Stimulated activated CD4-positive, alpha-beta T cell treated with anti-CD3 and anti-CD28 coated beads, Interleukin-1b, Interleukin-23, amount 100 ng/mL, for 4 hours (primary cell): ENCODE measurements at places on chromosomes 7 and 10.

- no peak for DNase-seq
Observed at GRCh38 chr10:91077549-91078071, 142.9 kb upstream of the PCGF5 start.

- DNase-seq, result no peak
Observed at GRCh38 chr7:42494736-42495135, 257.7 kb upstream of the GLI3 start.

- no peak for DNase-seq
Observed at GRCh38 chr7:28904578-28905048, 53.5 kb downstream of the TRIL start.

- DNase-seq, result no peak
Observed at GRCh38 chr7:92448205-92448747, 994 bp downstream of the GATAD1 start.

DNA sequence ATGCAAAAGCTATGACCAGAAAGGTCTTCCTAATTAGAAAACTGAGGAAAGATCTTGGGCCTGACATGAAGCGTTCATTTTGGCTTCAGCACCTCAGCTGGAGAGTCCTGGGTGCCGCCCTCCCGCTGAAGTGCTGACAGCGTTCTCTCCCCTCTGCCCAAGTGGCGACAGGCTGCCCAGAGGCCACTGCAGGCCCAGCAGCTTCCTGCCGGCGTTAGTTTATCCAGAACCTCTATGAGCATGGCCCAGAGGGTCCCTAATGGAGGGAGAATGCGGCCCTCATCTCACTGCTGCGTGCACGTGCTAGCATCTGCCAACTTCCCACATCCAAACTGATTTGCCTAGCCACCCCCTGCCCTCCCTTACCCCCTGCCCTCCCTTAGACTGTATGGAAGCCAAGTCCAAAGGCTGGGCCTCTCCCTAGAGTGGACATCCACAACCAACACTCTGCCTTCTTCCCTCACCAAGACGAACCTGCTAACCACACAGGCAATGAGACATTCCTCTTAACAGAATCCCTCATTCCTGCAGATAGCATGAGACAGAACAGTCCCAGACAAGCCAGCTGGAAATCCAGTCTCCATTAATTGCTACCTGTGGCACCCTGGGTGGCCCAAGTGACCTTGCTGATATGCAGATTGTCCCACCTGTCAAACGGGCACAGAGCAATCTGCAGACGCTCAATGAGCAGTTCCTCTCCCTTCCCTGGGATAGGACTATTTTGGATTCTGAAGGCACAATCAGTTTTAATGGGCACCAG is 108.4 kb downstream of the C10orf90 start:
- no peak for DNase-seq

DNA sequence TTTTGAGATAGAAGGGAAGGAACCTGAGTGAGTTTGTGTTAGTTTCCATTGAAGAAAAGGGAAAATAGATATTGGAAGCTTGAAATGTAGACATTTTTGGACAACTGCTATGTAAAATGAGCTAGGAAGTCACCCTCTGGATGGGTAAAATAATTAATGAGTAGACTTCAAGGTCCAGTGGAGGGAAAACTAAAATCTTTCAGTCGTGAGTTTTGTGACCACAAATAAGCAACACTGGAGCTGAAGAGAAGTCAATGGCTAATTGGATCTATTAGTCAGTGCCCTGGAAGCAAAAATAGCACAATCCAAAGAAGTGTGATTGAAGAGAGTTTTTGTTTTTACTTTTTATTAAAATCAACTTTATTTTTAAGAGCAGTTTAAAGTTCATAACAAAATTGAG is 123.4 kb downstream of the MYO3A start:
- DNase-seq, result no peak

DNA sequence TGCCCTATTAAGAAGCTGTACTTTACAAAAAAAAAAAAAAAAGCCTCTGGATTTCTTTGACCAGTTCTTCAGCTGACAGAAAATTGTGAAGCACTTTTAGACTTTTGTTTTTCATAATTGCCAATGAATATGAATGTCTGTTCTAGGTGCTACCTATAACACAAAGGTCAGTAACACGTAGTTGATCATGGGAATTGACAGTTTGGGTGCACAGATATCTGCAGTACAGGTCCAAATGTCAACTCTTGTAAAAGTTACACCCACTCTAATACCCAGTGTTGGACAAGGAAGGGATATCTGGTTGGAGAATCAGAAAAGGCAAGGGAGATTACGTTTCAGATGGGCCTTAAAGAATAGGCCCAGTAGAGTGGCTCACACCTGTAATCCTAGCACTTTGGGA is 1.8 kb downstream of the REEP3 start:
- DNase-seq, result no peak

- no peak for DNase-seq
Observed at GRCh38 chr10:8577686-8578085, 523.2 kb downstream of the GATA3 start.

- DNase-seq, result no peak
Observed at GRCh38 chr7:123191132-123191531, 8.6 kb downstream of the SLC13A1 start.

DNA sequence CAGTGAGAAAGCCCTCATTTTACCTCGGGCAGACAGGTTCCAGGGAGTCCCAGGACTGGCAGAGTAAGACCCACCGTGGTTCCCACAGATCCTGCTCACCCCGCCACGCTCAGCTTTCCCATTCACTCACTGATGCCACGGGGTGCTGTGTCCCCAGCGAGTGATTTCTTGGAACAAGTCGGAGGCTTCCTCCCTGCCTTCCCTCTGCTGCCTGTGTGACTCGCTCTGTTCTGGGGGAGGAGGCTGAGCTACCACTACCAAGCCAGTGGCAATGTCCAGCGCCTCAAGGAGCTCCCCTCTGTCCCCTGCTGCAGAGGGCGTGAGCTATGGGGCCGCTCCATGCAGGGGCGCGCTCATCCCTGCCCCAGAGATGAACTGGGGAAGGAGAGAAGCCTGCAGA is 12.6 kb downstream of the IL15RA start:
- no peak for DNase-seq

GRCh38 chr7:135930565-135931461 is 46.3 kb downstream of the MTPN start:
- no peak for DNase-seq

DNA sequence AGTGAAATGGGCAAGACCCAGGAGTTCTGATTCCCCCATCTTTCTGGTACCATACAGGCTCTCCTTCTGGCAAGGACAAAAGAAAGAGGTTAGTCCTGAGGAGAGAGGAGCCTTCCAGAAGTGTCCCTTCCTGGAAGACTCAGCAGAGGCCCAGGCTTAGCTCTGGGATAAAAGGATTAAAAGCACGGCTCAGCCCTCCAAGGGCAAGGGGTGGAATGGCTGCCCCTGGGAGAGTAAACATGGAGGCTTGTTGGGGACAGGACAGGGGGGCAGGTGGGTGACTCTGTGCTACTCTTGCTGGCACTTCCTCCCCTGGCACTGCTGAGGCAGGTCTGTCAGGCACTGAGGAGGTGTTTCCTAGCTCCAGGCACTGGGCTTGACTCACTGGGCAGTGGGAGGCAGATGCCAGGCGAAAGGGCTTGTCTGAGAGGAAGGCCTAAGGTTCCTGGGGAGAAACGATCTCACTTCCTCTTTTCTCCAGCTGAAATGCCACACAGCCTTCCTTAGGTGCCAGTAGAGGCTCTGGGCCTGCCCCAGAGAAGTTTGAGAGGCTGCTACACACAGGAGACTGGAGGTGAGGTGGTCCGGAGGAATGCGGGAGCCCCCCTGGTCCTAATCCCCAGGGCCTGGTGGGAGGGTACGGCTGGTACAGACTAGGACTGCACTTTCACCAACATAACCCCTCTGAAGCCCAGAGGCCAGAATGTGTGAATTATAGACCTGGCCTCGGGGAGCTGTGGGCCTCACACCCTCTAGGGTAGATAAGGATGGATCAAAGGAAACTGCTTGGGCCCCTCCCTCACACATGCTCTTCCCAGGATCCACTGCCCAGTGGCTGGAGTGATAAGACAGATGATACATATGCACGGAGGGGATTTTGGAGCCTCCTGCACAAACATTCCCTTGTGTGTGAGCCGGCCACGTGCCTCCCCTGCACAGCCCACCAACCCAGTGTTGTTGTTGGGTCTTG is 63.2 kb upstream of the PODXL start:
- DNase-seq, result no peak

GRCh38 chr7:105452085-105452484 is 63.4 kb upstream of the SRPK2 start:
- DNase-seq, result no peak

- no peak for DNase-seq
Observed at GRCh38 chr10:11298116-11298515, 280.4 kb downstream of the CELF2 start.

DNA sequence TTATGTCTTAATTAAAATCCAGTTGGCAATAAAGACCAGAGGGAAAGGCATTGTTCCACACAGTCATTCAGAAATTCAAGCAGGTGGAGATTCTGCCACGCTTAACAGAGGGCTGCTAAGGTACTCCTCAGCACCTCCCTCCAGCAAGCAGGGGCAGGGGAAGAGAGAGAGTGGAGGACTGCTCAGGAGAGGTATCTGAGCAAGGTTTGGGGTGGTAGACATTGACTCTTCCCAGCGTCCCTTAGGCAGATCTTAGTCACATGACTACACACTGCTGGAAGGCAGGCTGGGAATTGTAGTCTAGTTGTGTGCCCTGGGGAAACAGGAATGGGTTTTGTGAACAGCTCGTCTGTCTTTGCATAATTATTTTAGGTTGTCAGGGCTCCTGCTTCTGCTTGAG is 181.6 kb downstream of the NPSR1 start:
- no peak for DNase-seq

- no peak for DNase-seq
Observed at GRCh38 chr7:138483531-138483930, 23.5 kb downstream of the TRIM24 start.

- no peak for DNase-seq
Observed at GRCh38 chr7:78399033-78399769, 600.6 kb downstream of the PHTF2 start.

DNA sequence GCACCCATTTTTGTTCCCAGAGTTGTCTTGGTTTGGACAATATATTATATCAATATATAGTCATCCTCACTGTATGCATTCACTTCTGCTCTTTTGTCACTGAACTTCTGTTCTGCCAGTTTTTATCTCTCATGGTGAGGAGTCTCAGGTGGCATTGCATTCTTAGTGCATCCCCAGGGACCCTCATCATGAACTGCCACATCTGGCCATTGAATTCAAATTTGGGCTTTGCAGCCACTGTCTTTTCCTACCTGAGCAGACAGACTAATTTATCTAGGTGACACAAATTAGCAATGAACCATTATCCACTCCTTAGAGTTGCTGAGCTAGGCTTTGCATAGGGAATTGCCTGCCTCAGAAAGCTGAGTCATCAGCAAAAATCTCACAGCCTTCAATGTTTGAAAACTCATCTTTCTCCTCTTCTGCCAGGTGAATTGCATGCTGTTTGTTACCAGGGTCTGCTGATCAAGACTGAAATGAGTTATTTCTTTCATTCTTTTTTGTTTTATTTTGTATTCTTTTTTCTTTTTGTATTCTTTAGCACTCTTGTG is 316.8 kb upstream of the MTPN start:
- no peak for DNase-seq

- no peak for DNase-seq
Observed at GRCh38 chr7:78465894-78466293, 667.3 kb downstream of the PHTF2 start.

DNA sequence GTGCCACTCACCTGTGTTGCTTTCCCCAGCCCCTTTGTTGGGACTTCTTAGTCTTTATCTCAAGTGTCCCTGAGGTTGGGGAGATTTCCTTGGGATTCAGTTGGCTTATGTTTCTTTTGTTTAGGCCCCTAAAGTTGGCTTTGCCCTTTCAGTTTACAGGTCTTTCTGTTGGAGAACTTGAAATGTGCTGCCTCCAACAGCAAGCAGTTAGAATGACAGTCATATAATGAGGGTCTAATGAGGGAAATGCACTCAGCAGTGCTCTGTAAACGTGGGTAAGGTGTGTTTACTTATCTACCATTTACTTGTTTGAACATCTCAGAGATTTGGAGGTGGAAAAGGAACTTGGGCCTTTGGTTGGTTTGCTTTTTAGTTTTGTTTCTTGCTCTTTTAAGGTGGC is 191.4 kb upstream of the STK17A start:
- no peak for DNase-seq

GRCh38 chr10:28403090-28403489 is 100.2 kb upstream of the MPP7 start:
- no peak for DNase-seq
